ENCODE measurements at places on chromosomes 1 and 21.

DNA sequence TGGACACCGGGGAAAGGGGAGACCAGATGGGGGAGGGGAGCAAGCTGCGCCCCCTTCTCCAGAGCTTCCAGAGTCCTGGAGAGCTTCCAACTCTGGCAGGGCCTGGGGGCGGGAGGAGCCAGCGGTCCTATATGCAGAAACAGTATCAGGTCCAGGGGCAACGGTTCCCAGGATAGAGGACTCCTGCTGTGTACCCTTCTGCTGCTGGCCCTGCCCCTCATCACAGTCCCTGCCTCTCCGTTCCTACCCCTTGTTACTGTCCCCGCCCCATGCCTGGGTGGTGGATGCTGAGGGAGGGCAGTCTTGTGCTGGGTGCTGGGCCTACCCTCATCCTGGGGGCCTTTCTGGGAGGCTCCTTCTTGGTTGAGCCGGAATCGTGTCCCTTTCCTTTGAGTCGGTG lies 19.2 kb upstream of the PEX10 start:
- no peak for DNase-seq

- DNase-seq: no peak
Observed at GRCh38 chr1:107443027-107443426, 302.2 kb downstream of the NTNG1 start.

DNA sequence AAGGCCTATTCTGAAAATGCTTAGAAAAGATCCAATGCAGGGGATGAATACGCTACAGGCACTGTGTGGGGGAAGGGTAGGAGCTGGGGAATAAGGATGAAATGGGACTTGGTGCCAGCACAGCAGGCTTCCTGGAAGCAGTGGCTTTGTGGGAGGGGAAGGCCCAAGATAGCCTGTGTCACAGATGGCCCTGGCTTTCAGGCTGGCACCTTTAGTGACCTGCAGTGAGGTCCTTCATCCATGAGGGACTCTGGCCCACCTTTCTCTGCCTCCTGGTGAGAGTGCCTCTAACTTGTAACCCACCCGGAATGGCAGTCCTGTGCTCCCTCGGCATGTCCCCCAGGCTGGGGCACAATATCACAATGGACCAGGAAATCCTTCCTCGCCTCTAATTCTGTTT lies 919 bp downstream of the CHI3L1 start:
- DNase-seq: peak; percentile 87

DNA sequence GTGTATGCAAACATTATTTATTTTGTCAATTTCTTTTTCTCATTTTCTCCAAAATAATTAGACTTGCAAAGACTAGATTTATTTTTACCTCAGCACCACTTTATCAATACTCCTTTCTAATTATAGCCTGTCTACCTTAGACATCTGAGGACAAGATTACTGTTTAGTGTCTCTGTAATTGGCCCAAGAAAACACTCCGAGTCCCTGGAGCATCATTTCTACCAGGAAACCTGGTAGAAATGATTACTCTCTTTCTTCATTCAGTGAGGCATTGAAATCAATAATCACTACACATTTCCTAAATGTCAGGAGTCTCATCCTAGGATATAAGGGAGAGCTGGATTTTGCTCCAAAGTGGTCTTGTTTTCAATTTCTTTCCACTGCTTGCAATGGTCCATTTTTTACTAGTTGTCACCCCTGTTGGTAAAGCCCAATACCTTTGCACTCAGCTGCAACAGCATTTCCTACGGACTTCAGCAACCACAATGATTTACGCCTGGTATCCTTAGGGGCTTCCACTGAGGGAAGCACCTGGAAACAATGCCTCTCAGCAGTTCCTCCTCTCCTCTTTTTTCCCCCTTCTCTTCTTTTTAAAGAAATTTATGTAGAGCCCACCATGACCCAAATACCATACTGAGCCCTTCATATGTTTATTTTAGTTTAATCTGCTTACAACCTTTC lies 64.6 kb downstream of the GRIK1 start:
- no peak for DNase-seq

DNA sequence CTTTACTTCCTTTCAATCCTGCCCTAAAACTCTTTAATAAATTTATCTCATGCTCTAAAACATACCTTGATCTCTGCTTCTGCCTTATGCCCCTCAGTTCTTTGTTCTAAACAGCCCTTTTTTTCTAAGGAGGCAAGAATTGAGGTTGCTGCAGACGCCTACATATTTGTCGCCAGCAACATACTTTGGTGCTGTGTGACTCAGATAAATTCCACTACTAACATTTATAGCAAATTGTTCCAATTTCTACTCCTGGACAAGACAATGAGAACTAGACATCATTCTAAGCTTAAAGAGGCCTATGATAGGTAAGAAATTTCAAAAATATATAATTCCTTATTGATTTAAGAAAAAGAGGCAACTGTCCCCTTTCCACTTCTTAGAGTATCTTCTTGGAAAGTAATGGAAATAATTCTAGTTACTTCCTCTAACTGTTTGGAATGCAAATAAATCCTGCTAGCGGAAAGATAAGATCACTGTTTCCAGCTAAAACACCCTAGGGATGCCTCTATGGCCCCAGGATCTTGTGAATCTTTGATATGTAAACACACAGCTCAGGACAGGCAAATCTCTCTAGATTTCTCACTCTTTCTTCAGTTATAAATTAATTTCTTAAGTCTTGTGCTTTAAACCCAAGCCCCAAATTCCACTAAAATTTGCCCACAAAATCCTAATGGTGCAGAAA lies 869.1 kb downstream of the KCNT2 start:
- DNase-seq: no peak

GRCh38 chr1:229253151-229253974 lies 17.5 kb upstream of the RAB4A start:
- no peak for DNase-seq

DNA sequence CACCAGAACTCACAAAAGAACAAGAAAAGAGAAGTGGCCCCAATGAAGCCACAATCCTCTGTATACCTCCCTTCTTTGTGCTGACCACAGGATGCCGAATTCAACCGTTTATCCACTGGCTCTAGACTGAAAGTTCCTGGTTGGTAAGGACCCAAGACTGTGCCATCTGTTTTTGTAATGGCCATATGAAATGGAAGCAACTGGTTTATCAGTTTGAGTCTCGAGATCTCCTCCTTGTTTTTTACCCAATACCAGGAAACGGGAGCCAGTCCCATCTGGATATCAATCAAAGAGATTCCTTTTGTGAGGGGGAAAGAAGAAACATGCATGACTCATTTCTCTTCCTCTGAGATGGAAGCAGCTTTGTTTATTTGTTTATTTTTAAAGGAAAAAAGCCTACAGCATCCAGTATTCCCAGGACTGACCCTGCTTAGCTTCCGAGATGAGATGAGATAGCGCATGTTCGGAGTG lies 32.4 kb upstream of the ZNF124 start:
- no peak for DNase-seq

DNA sequence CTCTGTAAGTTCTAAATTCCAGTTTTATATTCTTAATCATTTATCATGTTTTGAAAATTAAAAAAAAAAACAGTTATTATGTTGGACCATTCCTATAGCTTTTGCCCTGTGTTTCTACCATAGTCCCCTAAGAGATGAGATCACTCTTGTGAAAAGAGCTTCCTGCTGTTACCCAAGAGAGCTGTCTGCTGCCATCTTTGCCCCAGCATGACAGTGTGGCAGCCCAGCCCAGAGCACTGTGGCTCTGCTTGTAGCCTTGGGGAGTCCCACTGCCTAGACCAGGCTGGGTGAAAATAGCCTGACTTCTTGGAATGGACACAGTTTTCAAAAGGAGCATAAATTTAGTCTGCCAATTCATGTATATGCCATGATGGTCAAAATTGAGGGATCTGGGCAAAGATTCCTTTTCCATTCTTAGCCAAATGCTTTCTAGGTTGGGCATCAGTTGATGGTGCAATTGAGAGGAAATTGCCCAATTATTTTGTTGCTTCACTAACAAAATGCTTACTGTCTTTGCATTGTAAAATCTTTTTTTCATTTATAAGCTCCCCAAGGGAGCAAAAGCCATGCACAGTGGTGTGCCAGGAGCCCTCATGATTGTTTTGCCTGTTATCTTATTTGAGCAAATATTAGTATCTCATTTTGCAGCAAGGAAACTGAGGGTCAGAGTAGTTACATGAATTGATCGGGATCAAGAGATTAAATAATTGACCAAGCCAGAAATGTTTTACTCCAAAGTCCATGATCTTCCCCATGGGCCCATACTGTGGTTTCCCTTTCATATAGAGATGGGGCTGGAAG lies 72.8 kb downstream of the ETS2 start:
- DNase-seq: no peak

DNA sequence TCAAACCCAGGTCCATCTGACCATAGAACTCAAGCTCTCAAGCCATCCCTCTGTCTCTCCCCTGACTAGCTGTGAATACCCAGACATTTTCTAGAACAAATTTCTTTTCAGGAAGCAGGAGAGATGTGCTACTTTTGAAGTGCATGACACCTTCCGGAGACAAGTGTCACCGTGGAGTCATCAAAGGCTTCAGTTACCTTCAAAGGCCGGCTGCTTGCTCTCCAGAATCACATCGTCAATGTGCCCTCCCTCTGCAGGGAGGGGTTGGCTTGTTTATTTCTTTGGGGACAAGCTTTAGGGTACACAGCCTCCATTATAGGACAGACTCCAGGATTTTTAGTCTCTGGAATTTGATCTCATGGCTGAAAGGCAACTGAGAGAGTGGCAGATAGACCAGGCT lies 37.7 kb upstream of the IGSF21 start:
- DNase-seq: no peak

DNA sequence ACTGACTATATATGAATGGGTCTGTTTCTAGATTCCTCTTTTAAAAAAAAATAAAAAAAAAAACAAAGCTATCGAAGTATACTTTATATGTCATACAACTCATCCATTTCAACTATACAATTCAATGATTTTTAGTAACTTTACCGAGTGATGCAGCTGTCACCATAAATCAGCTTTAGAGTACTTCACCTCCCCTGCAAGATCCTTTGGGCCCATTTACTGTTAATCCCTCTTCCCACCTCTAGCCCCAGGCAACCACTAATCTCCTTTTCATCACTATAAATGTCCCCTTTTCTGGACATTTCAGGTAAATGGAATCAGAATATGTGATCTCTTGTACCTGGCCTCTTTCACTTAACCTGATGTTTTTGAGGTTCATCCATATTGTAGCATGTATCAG lies 133.9 kb downstream of the PEX14 start:
- no peak for DNase-seq

GRCh38 chr1:78420181-78420580 lies 70.6 kb upstream of the PTGFR start:
- DNase-seq: no peak

DNA sequence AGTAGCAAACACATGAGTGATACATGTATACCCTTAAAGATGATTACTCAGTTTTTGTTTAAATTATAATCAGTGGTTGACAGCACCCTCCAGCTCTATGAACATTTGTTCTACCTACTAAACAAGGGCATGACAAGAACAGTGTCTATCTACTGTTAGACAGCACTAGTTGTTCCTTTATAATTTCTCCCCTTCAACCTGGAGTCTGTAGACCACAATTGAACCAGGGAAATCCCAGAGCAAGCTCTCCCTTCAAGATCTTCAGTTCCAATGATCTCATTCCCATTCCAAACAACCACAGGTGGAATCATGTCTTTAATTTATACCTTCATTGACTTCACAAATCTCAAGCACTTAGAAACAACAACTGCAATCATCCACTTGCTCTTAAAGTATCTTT lies 216.1 kb downstream of the HHIPL2 start:
- no peak for DNase-seq

DNA sequence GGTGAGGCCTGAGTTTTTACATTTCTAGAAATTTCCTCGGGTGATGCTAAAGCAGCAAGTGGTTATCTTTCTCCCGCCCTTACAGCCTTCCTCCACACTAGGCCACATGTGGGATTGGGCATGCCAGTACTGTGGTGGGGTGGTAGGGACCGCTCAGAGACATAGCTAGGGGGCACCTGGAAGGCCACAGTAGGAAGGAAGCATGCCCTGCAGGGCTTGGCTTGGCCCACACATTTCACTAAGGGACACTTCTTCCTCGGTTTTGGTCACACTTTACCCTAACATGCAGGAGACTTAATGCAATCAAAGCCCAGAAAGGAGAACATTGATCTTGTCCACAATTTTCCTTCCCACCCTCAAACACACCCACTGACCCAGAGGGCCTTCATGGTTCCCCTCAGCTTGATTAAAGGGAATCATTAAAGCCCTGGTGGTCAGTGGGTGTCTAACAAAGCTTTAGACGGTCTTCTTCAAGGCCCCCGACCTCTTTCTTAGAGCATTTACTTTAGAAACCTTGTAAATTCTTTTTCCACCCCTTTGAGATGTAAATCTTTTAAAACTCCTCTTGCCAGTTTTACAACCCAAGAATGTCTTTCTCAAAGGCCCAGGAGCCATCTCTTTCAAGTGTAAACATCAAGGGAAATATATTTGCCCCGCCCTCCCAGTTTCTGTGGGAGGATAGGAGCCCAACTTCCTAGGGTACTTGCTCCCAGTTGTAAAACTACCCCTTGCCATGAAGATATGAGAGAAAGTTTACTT lies 246.4 kb upstream of the PTBP2 start:
- DNase-seq: no peak

DNA sequence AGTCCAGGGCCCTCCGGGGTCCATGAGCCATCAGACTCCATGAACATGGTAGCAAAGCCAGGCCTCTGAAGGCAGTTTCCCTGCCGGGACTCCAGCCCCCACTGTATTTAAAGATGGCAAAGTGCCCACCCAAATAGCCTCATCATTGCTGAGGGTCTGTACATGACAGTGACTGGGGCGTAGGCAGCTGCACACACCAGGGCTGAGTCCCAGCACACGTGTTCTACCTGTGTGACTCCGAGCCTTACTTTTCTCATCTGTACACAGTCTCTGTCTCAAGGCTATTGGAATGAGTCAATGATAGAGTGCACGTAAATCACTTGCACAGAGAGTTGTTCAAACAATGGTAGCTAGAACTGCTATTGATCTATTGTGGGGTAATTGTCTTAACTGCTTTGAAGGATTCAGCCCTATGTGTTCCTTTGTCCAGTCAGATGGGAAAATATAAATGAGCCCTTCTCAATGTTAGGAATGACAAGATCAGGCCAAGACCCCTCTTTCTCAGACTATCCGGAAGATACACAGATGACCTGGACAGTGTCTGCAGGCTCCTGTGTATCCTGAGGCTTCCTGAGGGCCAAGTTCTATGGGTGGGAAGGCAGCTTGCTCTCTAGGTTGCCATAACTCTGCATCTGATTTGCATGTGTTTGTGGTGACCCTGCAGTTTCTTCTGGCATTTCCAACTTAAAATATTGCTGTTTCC lies 48.9 kb downstream of the RASSF5 start:
- DNase-seq: no peak

GRCh38 chr1:242743983-242744780 lies 219.7 kb upstream of the PLD5 start:
- DNase-seq: peak; percentile 5
